AG08395 (cell line): ENCODE measurements at places on chromosomes 4 and X.
A peak's percentile ranks its signal among the peaks of the same experiment; 100 is the strongest.

DNA sequence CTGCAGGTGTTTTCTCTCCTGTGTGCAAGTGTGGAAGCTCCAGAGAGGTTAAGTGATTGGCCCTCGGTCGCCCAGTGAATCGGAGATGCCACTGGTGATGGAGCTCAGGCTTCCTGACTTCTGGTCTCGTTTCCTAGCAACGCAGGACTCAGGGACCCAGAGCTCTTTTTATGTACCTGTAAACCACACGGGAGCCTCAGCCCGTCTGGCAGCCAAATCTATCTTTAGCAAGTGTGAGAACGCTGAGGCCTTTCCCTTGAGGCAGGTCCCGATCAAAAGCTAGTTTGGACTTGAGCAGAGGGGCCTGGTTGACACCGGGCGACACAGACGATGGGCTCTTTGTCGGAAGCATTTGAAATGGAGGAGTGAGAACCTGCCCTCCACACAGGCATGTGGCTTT is 116.8 kb downstream of the SORCS2 start:
- no peak for DNase-seq

GRCh38 chrX:153924149-153924861 is 1.8 kb downstream of the ARHGAP4 start:
- no peak for DNase-seq

DNA sequence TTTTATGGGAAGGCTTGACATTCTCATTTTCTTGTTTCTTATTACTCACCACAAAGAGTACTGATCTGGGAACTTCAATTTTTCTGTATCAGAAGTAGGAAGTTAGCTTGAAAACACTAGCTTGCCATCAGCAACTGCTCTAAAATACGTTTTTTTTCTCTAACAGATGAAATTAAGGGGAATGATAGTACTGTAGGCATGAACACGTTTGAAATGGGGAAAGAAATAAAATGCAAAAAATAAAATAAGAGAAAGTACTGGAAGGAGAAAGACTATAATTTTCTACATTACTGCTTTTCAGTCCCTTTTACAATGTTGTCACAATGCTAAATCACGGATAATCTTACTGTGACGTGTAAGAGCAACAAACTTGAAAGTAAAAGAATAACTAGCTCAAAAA is 1.5 kb downstream of the RADX start:
- DNase-seq: no peak

- no peak for DNase-seq
Observed at GRCh38 chrX:15814771-15815365, 24.6 kb downstream of the ZRSR2 start.

DNA sequence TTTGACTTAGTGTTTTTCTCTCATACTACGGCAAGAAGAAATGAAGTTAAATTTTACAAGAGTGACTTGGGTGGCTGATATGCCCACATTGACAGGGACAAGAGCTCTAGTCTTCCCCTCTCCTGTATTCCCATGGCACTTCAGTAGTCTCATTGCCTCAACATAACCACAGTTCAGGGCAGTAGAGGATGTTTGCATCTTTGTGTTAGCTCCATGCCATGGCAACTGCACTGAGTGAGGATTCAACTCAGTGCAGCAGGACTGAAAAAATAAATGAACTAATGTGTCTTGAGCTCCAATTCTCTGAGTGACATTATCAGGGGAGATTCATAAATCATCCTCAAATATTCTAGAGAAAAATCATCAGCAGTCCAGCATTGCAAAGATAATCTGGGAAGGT is 78.8 kb downstream of the TET2 start:
- no peak for DNase-seq

GRCh38 chr4:17218786-17219185 is 293.1 kb downstream of the QDPR start:
- no peak for DNase-seq

- no peak for DNase-seq
Observed at GRCh38 chrX:17470136-17470535, 95.1 kb downstream of the NHS start.

GRCh38 chr4:37765741-37766140 is 60.7 kb upstream of the PGM2 start:
- no peak for DNase-seq

GRCh38 chr4:17128268-17128667 is 229.8 kb upstream of the LDB2 start:
- peak; percentile 54 for DNase-seq

GRCh38 chr4:70704215-70704930 is 16.0 kb downstream of the UTP3 start:
- peak; percentile 70 for DNase-seq

DNA sequence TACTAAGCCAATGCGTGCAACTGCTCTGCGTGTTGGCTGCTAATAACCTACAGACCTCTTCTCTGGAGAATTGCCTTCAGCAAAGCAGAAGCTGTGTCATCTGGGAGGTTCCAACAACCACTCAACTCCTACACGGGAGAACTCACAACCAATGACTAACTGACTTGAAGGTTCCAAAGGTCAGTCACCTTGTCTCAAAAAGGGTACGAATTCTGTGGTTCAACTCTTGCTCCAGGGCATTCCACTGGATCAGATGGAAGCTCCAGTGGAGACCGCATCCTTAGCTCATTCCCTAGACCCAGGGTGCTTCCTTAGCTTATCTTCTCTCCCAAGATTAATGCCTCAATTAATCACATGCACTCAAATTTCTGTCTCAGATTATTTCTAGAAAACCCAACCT is 222.7 kb downstream of the CHIC2 start:
- DNase-seq: no peak

GRCh38 chr4:46830971-46831454 is 78.0 kb downstream of the COX7B2 start:
- DNase-seq: no peak

- DNase-seq: no peak
Observed at GRCh38 chrX:13085526-13085925, 41.1 kb upstream of the FAM9C start.

- no peak for DNase-seq
Observed at GRCh38 chr4:128844931-128845330, 35.4 kb downstream of the JADE1 start.

GRCh38 chr4:19329077-19329476 is 922.6 kb upstream of the SLIT2 start:
- DNase-seq: no peak

GRCh38 chr4:23877758-23878229 is 12.1 kb downstream of the PPARGC1A start:
- peak; percentile 22 for DNase-seq

GRCh38 chr4:72966652-72967051 is 102.9 kb downstream of the COX18 start:
- DNase-seq: no peak

GRCh38 chrX:93760163-93760562 is 86.2 kb downstream of the FAM133A start:
- DNase-seq: no peak
